ENCODE measurements at places on chromosomes 2 and 18.

DNA sequence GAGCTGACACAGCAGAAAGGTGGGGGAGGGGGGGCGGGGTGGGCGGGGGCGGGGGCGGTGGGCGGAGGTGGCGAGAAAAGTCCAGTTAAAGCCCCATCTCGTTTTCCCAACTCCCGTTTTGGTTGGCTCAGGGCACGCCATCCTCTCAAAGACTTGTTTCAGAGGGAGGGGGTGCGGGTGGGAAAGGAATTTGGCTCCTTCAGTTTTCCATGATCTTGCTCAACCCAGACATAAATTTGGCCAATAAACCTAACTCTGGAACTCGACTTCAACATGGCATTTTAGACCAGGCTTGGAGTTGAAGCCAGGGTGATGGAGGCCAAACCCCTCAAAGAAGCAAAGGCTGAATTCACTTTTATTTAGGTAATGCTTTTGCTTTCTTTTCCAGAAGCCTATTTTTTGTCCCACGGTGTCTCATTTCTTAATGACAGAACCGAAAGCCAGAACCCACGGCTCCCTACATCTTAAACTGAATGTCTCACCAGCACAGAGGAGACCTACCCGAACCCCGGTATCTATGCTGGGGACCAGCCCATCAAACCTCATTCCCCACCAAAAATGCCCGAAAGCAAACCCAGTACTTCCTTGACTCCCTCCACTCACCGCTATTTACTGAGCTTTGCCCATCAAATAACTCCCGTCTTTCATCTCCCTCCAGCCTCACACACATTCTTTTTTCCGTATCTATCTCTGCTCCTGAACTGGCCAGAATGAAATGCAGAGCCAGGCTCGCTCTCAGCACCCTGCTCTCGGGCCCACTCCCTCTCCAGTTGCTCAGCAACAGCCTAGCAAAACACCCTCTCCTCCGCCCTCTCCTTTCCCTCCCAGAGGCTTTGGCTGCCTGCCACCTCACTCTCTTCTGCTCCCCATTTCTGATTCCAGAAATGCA lies 4.3 kb downstream of the IGFBP5 start:
- DNase-seq: peak; percentile 28

DNA sequence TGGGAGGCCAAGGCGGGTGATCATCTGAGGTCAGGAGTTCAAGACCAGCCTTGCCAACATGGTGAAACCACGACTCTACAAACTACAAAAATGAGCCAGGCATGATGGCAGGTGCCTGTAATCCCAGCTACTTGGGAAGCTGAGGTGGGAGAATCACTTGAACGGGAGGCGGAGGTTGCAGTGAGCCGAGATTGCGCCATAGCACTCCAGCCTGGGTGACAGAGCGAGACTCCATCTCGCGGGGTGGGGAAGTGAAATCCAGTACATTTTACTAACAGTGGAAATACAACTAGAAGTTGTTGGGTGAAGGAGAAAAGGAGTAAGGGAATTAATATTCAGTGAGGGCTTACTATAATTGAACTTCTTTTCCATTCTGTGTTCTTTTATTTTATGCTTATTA lies 13.2 kb upstream of the ENOSF1 start:
- DNase-seq: no peak

GRCh38 chr18:10351219-10351818 lies 103.1 kb upstream of the APCDD1 start:
- DNase-seq: no peak

- peak; percentile 6 for DNase-seq
Measured at GRCh38 chr2:177478029-177478428, 85.5 kb downstream of the AGPS start.

- no peak for DNase-seq
Measured at GRCh38 chr2:18988631-18989232, 369.7 kb downstream of the OSR1 start.

- DNase-seq: no peak
Measured at GRCh38 chr18:1530650-1531049, 626.0 kb downstream of the ADCYAP1 start.

- no peak for DNase-seq
Measured at GRCh38 chr18:67599277-67599676, 82.8 kb upstream of the DSEL start.

DNA sequence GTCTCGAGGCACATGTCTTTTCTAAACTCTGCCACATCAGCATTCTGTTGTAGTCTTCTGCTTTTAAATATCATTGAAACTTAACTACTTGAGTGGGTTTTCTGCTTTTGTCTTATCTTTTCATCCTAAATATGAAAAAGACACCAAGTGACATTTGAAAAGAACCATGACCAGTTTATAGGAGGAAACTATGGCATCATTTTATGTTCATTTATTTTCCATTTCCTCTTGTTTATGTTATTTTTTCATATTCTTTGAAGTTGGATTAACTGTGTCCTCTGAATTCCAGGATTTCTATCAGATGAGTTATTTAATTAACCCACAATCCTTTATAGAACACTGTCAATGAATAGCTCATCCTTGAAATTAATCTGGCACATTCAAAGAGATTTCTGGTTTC lies 93.4 kb upstream of the ARHGAP28 start:
- DNase-seq: no peak

GRCh38 chr2:224181534-224182155 lies 142.6 kb upstream of the SERPINE2 start:
- DNase-seq: no peak

- DNase-seq: no peak
Measured at GRCh38 chr2:148450531-148450930, 194.0 kb upstream of the EPC2 start.

DNA sequence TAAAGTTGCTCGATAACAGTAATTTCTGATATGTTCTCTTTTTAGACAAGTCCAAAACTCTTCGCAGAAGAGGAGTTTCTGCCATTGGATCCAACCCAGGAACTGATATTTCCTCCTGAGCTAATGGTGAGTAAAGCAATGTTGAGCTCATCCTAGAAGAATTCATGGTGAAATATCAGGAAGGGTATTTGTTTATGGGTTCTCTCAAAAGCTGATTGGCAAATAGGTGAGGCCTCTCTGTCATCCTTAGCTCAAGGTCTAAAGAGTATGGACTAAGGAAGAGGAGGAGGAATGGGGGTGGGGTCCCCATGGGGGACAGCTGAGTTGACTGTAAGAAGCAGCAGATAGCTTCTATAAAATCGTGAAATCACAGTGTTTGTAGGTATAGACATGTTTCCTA lies 18.2 kb downstream of the AOX1 start:
- no peak for DNase-seq

DNA sequence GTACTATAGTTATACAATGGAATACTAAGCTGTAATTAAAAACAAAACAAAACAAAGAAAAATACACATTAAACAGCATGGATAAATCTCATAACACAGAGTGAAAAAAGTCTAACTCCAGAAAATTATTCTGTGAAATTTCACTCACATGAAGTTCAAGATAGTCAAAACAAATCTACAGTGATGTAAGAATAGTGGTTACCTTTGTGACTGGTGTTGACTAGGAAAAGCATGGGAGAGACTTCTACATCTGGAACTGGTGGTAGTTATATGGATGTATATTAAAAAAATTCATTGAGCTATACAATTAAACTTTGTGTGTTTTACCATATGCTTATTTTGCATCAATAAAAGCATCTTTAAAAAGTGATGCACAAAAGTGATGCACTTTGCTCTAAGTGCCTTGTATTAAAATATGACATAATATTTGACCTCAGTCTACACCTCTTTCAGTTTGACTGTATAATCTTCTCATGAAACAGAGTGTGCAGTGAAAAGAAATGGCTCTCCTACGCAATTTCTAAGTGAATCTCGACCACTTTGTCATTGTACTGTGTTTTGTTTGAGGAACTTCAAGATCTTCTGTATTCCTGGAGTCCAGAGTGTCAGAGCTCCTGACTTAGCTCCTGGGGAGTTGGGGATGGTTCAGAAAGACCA lies 28.0 kb downstream of the STAT4 start:
- no peak for DNase-seq

DNA sequence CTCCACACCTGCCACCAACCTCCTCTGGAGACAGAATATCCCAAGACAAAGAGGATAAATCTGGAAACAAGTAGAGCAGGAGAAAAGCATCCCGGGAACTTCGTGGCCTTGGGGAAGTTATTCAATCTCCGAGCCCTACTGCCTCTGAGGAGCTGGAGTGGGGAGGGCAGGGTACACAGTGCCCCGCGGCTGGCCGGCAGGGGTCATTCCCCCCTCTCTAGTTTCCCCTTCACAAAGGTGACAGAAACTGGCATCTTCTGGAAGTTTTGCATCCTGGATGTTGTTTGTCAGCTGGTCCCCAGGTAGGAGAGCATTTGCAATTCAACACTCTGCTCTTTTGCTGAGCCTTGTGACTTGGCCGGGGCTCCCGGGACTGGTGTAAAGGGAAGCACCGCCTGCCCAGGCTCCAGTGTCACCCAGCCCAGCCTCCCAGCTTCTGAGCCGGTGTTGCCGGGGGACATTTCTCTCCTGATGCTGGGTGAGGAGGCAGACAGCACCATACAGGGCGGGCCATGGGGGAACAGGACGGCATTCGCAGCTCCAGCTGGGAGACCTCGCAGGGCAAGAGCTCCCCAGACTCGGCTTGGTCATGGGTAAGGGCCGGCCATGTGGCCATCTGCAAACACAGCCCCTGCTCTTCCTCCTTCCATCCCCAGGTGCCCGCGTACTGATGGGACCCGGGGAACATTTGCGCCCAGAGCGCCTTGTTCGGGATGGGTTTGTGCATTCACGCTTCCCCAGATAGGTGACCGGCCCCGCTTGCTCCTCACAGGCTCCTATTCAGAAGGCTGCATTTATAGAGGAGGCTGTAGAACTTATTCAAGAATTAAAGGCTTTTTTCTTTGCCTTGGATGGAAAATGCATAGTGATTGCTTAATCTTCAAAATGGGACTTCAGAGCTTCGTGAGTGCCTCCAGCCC lies 7.4 kb upstream of the NTSR2 start:
- no peak for DNase-seq

GRCh38 chr2:42342061-42342794 lies 18.8 kb downstream of the COX7A2L start:
- peak; percentile 43 for DNase-seq

GRCh38 chr2:181036848-181037603 lies 56.6 kb downstream of the UBE2E3 start:
- no peak for DNase-seq

DNA sequence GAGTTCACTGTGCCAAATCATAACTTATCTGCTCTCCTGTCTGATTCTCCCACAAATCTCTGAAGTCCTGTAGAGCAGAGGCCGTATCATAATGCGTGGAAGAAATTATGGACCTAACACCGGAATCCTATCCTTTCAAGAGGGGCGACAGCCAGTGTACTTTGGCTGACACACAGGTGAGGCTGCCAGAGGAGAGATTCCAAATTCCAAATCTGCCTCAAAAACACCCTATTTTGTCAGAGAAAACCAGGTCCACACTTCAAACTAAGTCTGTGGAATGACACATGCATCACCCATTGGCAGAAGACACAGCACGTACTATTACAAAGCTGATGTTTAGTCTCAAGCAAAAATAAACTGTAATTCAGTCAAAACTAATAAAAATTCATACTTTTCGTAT lies 139.2 kb upstream of the PID1 start:
- DNase-seq: no peak

GRCh38 chr2:219441451-219442255 lies 7.0 kb downstream of the SPEG start:
- DNase-seq: peak; percentile 62

- DNase-seq: peak; percentile 79
Measured at GRCh38 chr2:88159955-88160415, 10.2 kb upstream of the THNSL2 start.

DNA sequence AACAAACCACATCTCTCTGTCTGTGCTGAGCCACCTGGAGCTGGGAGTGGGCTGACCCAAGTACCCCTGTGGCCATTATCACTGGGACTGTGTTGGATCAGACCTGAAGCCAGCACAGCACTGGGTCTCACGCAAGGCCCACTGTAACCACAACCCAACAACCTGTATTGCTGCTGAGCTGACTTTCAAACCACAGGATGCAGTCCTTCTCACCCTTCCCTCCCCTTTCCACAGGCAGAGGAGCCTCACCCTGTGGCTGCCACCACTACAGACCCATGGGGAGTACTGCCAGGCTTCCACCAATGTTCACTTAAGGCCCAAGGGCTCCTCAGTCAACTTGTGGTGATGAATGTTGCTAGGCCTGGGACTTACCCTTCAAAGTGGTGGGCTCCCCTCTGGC lies 135.7 kb downstream of the DIS3L2 start:
- no peak for DNase-seq

- peak; percentile 14 for DNase-seq
Measured at GRCh38 chr2:1584691-1585485, 159.4 kb downstream of the PXDN start.

- peak; percentile 40 for DNase-seq
Measured at GRCh38 chr2:121650315-121650930, 1.2 kb upstream of the CLASP1 start.

- DNase-seq: peak; percentile 66
Measured at GRCh38 chr2:64453770-64454385, at the start of gene LGALSL. LGALSL (plus strand) TSS chr2:64454162; CDS start chr2:64454546, 384 bp downstream.

GRCh38 chr2:150284116-150284515 lies 203.4 kb downstream of the RND3 start:
- no peak for DNase-seq

DNA sequence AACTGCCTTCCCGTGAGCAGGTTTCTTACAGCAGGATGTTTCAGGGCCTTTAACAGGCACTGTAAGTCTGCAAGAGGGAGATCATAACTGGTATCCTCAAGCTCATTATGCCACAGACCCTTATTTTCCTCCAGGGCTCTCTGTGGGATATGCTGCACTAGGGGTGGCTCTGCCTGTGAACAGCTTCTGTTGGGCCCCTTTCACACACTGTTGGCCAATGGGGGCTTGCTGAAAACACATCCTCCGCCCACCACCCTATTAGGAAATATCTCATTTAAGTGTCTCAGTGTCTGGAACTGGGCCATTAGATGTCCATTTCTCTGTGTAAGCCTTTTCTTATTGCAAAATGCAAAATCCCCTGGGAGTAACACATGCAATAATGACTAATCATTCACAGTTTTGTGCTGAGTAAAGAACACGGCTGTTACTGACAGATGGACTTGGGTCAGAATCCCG lies 414.3 kb upstream of the HS6ST1 start:
- peak; percentile 99 for DNase-seq

- peak; percentile 76 for DNase-seq
Measured at GRCh38 chr2:100260712-100261620, 61.3 kb downstream of the LONRF2 start.

DNA sequence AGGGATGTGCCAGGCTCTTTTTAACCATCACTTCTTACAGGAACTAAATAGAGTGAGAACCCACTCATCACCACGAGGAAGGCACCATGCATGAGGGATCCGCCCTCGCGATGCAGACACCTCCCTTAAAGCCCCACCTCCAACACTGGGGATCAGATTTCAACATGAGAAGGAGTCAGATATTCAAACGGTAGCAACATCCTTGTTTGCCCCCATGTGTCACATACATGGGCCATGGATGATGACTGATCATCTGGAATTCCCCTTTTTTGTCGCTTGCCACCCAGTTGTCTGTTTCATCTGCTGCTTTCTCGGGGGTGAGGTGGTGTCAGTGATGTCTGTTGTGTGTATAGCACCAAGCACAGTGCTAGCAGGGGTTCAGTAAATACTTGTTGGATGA lies 57.9 kb downstream of the NCK2 start:
- peak; percentile 70 for DNase-seq

DNA sequence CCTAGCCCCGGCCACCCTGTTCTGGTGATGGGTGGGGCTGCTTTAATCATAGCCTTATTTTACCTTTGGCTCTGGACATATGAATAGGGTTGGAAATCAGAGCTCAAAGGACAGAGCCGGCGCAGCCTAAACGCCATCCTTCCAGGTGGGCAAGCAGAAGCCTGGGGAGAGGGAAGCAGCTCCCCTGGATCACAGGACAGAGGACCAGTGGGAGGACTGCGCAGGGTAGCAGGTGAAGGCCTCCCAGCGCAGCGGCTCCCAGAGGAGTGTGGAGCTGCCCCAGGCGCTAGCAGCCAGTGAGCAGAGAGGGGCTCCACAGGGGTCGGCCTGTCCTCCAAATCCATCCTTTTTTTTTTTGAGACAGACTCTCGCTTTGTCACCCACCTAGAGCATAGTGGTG lies 16.4 kb upstream of the CYS1 start:
- no peak for DNase-seq

Measured in NB4 (cell line).